GM23248 (cell line): ENCODE measurements at places on chromosomes 13 and 19. TPM values are rescaled to one million over a fixed set of nuclear protein-coding genes. Genes with fewer than 3 reads are reported as not detected.

GRCh38 chr13:111283457-111283856, 37.0 kb upstream of the TEX29 start:
- DNase-seq, result no peak

DNA sequence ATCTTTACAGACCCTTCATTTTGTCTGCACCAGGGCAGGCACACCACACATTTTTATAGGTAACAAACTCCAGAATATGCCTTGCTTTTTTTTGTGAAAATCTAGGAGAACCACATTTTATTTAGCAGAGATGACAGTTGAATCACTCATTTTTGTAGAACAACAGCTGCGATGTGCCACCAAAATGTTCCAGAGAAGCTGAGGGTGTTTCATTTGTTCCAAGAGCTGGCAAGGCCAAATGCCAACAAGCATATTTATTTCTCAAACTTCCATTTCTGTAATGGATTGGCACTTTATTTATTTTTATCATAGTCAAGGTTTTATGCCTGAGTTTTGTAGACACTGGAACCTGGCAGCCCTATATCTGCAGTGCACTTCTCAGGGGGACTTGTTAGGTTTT, 10.4 kb downstream of the OLFM4 start:
- no peak for DNase-seq

DNA sequence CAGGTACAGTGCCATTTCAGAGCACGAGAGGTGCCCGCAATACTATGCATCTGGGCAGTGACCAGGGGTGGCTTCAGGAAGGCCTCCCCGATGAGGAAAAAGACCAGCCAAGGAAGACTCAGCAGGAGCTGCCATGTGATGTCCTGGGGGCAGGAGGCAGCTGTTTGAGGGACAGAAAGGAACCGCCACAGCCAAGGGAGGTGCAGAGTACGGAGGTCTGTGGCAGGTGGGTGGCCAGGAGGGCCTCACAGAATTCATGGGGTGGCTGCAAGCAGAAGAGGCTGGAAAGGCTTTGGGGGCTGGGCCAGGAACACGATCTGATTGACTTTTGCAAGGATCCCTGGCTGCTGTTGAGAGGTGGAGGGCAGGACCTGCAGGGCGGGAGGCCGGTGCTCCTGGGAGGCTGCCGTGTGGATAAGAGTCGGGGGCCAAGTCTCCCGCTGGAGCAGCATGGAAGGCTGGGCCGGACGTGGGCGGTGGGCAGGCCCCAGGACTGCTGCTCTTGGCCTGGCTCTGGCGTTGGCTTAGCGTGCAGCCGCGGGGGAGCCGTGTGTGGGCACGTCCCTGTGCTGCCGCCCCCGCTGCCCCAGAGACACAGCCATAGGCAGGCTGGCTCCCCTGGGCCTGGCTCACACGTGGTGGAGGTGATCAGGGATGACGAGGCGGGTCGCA, 29.1 kb downstream of the CEBPA start:
- DNase-seq, result no peak

- DNase-seq, result no peak
These were observed 2783.8 kb downstream of the PCDH9 start for GRCh38 chr13:64446372-64446771.

- no peak for DNase-seq
These were observed 123.4 kb downstream of the LMO7 start for GRCh38 chr13:75759531-75759930.

DNA sequence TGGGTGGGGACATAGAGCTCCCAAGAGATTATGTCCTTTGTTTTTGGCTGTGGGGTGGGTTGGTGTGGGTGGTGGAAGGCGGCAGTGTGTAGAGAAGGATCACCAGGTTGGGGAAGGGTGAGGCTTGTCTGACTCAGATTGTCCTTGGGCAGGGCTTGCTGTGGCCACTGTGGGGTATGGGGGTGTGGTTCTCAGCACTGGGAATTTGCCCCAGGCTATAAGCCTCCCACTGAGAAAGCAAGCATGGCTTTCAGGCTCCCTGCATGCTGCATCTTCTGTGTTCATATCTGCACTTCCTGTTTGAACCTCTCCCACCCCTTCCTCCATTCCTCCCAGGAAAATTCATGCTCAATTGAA, 34.9 kb downstream of the DNAJC15 start:
- DNase-seq, result peak; percentile 93

DNA sequence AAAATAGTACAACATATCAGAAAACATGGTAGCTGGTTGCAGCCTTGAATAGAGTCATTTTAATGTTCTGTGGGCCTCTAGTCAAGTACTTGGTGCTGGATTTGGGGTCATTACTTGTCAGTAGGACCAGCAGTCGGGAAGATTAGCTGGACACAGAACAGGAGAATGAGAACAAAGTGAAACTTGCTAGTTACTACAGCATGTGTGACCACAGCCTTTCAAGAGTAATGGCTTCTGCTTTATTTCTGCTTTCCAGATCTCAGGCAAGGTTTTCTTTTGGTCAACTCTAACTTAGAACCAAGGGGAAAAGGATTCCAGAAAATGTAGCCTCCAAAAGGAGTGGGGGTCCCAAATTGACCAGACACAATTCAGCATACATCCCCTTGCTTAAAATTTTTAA, 17.1 kb upstream of the VWA8 start:
- no peak for DNase-seq

DNA sequence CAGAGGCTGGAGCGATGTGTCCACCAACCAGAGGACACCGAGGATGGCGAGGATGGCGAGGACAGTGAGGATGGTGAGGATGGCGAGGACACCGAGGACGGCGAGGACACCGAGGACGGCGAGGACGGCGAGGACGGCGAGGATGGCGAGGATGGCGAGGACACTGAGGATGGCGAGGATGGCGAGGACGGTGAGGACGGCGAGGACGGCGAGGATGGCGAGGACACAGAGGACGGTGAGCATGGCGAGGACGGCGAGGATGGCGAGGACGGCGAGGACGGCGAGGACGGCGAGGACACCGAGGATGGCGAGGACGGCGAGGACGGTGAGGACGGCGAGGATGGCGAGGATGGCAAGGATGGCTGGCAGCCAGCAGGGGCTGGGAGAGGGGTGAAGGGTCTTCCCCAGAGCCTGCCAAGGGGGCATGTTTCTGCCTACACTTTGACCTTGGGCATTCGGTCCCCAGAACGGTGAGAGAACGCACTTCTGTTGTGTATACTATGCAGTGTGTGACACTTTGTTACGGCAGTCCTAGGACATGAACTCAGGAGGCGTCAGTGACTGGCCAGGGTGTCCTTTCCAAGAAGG, 44.4 kb upstream of the ATP11A start:
- no peak for DNase-seq

- no peak for DNase-seq
These were observed 51.2 kb upstream of the ABCC4 start for GRCh38 chr13:95352486-95352885.

DNA sequence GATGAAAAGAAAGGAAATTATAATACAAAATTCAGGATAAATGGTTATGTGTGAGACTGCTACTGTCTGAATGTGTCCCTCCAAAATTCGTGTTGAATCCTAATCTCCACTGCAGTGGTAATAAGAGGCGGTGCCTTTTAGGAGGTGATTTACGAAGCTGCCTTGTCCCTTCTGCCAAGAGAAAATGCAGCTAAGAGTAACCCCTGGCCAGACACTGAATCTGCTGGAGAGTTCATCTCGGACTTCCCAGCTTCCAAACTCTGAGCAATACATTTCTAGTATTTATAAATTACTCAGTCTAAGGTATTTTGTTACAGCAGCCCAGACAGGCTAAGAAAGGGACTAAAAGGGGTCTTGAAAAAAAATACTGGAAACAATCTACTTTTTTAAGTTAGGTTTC, 152.6 kb downstream of the KLF12 start:
- DNase-seq, result peak; percentile 34

- no peak for DNase-seq
These were observed 146.3 kb downstream of the TM9SF2 start for GRCh38 chr13:99647596-99647985.

DNA sequence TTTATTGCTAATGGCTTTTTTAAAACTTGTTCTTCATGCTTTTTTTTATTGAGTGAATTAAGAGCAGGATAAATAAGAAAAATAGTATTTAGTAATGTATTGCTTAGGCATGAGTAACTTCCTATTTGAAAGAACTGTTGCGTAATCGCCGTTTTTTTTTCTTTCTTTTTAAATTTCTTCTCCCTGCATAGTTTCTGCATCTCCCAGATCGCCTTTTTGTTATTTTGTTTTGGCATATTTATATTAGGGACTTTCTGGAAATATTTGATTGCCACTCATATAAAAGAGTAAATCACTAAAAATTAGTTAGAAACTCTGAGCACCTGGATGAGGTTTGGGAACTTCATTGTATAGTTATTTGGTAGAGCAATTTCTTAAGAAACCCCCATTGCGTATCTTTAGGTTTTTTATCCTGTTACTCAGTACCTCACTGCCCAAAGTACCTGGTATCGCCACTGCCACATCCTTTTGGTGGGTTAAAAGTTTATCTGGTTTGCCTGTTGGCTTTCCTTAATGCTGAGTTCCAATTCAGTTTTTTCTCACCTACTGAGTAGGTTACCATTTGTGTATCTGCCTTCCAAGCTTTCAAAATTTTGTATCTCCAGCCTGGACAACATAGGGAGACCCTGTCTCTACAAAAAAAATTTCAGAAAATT, 36.2 kb upstream of the LPAR6 start:
- DNase-seq, result peak; percentile 80

DNA sequence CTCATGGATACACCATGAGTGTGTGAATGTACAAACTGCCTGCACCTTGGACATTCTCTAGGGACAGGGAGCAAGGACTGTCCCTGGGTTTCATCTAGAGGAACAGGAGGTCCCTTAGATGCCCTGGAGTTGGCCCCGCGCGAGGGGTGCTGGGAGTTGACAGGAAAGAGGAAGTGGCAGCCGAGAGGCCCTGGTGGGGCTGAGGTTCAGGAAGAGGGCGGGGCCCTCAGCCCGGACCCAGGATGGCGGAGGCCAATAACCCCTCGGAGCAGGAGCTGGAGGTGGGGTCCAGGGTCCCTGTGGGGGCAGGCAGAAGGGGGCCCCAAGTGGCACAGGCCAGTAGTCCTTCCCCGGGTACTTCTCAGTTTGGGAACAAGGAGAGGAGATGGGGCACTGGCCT, 6.9 kb downstream of the PKN1 start:
- no peak for DNase-seq

- no peak for DNase-seq
These were observed 17.3 kb downstream of the CKM start for GRCh38 chr19:45305421-45305820.

DNA sequence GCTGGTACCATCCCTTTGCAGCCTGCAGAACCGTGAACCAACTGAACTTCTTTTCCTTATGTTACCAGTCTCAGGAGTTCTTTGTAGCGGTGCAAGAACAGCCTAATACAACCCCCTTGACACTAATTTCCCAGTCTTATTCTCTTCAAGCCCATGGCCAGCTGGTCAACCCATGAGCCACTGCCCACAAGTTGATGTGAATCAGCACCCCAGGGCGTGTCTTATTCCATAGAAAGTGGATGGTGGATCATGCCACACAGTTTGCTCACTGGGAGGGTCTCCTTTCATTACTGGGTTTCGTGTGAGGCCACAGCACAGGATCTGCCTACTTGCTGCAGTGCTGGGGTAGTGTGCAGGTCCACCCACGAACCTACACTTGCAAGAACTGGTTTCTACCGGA, 27.0 kb downstream of the TEX29 start:
- peak; percentile 41 for DNase-seq

GRCh38 chr19:53246498-53246897, 8.2 kb downstream of the ZNF677 start:
- DNase-seq, result no peak

DNA sequence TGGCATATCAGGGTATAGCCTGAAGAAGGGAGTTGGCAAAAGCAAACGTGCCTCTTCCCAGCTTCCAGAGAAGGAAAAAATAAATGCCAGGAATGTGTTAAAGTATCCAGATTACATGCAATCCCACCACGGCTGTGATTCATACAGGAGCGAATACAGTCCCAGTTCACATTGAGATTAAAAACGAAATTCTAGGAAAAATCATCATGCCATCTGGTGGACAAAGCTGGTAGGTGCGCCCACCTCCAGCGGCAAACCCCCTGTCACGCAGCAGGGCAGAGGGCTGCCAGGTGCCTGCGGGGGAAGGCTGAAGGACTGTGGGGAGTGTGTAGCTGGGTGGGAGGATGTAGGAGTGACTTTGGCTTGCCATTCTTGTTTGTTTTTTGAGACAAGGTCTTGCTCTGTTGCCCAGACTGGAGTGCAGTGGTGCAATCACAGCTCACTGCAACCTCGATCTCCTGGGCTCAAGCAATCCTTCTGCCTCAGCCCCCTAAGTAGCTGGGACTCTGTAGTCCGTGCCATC, 6.4 kb upstream of the DMWD start:
- DNase-seq, result peak; percentile 91

DNA sequence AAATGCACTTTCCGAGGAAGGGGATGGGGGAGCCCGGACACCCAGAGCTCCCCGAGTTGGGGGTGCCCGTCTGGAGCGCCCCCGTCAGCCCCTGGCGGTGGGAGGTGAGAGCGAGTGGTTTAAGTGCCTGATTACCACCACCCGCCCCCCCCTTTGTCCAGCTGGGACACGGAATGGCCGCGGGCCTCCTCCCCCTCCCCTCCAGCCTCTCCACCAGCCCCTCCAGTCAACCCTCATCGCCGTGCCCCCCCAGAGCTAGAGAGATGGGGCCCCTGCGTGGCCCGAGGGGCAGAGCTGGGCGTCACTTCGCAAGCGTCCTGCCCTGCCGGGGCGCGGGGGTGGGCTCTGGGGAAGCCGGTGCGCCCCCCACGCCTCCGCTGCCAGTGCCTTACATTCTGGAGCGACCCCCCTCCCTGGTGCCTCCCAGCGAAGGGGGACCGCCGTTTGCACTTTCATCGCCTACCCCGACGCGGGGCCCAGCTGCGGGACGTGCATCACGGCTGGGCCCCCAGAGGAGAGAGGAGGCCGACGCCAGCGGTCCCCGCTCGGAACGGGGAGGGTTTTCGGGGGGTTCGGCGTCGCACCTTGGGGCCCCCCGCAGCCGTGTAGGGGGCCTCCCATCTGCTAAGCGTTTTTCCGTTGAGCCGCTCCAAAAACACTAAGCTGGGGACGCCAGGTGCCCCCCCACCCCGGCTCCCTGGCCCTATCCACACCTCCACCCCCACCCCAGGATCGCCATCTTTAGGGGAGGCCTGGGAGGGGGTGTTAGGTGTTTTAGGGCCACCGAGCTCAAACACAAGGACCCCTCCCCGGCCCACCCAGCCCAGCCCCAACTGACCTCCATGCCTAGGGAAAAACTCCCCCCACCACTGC, 16.4 kb downstream of the SMIM24 start:
- DNase-seq, result no peak

DNA sequence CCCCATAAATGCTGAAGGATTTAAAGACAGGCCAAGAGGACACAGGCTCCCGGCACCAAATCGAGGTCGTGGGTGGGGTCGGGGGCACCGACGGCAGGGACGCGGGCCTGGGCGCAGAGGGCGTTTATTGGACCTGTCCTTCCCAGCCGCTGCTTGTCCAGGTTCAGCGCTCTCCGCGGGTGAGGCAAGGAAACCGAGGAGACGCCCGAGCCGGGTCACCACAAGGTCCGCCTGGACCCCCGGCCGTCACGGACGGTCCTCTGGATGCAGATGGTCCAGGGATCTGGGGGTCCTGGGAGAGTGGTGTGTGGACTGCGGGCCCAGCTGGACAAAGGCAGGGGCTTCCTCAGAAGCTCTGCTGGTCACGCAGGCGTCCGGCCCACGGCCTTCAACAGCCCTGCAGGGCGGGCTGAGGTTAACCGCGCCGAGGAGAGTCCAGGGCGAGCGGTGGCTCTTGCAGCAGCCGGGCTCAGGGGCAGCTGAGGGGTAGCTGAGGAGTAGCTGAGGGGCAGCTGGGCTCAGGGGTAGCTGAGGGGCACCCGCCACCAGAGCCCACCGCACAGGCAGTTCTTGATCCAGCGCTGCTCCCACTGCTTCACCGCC, 8.5 kb downstream of the CFD start:
- DNase-seq, result no peak

Gene BCAM
- 1.3 and 2.1 TPM in 2 replicates for total RNA-seq

Gene RGL3
- total RNA-seq, result 0.54 and 5.9 TPM in 2 replicates

Gene SIGLEC12
- total RNA-seq, result not detected in 2 replicates

Gene TEX101
- not detected in 2 replicates for total RNA-seq

Gene PRSS57
- not detected in 2 replicates for total RNA-seq
